ENCODE measurements at places on chromosomes 5 and 9.

GRCh38 chr5:39213447-39214207, 5.7 kb downstream of the FYB1 start:
- no peak for DNase-seq

GRCh38 chr5:133675376-133676154, 63.2 kb upstream of the FSTL4 start:
- no peak for DNase-seq

GRCh38 chr9:116539549-116539948, 147.6 kb upstream of the TRIM32 start:
- no peak for DNase-seq

GRCh38 chr9:20512636-20513035, 109.7 kb downstream of the MLLT3 start:
- no peak for DNase-seq

DNA sequence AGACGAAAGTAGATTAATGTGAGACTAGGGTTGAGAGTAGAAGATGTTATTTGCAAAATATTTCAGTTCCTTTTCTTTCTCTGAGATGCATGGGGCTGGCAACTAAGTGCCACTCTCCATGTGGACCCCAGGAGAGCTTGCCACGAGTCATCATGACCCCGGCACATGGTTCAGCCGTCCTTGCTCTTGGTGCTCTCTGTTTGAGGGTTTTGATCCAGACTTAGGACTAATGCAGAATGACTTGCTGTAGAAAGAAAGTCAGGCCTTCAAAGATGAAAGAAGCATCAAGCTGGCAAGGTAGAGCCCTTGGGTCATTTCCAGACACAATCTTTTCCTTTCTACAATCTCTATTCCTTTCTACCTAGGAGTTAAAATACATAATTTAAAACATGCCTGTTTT, 84.7 kb downstream of the RASGRF2 start:
- no peak for DNase-seq

- no peak for DNase-seq
Observed at GRCh38 chr9:69232135-69232534, 58.1 kb downstream of the TJP2 start.

DNA sequence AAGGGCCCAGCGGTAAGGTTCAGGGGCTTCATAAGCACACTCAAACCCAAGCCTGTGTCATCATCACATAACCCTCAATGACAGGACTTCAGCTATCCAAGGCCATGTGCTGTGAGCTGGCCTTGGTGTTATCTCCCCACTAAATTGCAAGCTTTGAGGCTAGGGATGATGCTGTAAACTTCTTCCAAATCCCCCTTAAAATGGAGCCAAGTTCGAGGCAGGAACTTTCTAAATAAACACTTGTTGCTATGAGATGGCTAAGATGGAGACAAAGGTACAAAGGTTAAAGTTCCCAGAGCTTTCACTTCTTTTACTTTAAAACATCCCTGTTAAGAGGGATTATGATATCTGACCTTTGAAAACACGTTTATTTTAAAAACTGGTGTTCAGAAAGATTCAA, 123.6 kb downstream of the MYO10 start:
- no peak for DNase-seq

GRCh38 chr9:136308702-136309053, 4.8 kb upstream of the CCDC187 start:
- no peak for DNase-seq

DNA sequence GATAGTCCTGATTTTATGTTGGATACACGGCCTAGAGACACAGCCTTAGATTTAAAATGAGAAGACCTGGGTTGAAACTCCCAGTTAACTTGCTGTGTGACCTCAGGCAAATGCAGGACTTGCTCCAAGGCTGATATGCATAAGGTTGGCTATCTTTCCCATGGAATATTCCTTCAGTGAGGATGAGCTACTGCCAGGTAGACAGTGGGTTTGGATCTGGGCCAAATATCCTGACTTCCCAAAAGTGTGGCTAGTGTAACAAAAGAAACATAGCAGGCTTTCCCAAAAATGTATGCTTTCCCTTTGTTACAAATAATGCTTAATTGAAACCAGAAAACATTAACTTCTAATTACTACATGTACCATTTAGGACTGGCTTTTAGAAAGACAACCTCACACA, 697 bp upstream of the XPA start:
- no peak for DNase-seq

- DNase-seq: no peak
Observed at GRCh38 chr9:137302449-137303150, 529 bp upstream of the NRARP start.

- DNase-seq: no peak
Observed at GRCh38 chr5:64939772-64940510, 171.2 kb downstream of the CWC27 start.

DNA sequence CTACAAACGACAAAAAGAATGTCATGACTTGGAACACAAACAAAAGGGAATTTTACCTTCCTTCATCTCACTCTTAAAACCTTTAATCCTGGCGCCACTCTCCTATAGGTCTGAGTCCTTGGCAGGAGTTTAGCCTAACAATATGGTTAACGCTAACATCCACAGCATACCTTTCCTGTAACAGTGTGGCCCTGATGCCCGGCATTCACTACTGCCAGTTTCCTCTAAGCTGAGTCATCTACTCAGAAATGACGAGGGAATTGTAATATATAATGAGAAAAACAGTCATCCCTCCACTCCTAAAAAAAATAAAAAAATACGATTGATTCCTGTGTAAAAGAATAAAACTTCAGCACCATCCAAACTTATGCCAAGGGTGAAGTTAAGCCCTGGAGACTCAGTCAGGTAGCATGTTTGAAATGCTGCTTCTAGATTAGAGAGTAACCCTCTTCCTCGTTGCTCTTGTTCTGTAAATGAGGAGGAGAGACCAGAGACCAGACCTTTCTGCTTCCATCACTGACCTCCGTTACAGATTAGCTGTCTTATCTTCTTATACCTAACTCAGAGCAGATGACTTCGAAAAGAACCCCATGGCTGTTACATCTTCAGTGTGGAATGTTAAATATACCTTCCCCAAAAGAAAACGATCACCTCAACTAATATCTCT, 37.4 kb downstream of the CCDC125 start:
- no peak for DNase-seq

GRCh38 chr9:37566716-37567115, 9.5 kb downstream of the FBXO10 start:
- no peak for DNase-seq

DNA sequence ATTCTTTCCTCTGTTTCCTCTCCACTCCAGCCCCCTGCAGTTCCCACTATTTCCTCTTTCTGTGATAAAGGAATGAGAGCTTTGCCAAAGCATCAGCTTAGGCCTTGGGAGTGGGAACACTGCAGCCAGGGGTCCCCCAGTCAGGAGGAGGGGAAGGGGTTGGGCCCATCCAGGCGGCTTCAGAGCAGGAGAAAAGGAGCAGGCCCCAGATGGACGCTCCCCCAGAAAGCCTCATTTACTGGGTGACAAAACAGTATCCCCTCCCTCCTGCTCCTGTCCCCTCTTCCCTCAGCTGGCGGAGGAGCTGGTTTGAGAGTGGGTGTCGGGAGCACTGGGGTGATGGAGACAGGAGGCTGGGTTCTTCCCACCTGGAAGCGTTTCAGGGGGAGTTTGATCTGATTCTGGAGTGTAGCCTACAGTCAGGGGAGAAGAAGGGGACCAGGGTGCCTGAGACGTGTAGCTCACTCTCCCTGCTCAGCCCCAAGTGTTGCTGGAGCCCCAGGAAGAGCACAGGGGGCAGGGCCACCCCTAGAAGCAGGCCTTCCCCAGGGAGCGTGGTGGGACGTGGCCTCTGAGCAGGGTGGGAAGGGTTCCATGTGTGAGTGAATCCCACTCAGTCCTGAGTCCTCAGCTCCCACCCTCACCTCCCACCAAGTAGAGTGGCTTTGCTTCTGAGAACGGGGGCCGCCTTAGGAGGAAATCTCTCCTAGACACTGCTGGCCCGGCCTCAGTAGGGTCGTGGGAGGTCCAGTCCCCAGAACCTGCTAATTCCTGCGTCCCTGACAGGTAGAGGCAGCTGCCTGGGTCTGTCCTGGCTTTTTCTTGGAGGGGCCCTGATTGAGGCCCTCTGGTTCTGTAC, 173.1 kb downstream of the CACNA1B start:
- DNase-seq: no peak

DNA sequence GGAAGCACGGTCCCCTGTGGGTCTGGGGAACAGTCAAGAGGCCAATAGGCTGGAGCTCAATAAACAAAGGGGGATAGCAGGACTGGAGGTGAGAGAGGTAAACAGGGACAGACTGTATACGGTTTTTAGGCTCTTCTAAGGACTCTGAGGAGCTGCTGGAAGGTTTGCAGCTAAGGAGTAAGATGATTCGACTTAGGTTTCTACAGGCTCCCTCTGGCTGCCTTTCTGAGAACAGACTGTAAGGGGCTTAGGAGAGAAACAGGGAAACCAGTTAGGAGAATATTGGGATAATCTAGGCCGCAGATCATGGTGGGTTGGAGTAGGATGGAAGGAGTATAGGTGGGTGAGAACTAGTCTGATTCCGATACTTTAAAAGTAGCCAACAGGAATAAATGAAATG, 10.4 kb downstream of the CDK5RAP2 start:
- DNase-seq: no peak

DNA sequence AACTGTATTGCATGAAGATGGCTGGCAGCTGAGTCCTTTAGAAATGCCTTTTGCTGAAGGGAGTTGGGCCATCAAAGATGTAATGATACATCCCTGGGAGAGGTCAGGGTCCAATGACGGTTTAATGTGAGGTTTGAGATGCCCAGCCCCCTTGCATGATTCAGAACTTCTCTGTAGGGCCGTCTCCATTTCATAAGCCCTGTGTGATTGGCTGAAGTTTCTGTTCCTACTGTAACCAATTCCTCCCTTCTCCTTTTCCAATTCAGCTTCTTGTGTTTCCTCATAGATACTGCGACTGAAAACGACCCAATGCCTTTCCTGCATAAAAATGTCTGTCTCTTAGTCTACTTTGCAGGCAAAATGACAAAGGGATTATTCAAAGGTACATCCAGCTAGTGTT, 47.9 kb upstream of the ST8SIA4 start:
- no peak for DNase-seq

DNA sequence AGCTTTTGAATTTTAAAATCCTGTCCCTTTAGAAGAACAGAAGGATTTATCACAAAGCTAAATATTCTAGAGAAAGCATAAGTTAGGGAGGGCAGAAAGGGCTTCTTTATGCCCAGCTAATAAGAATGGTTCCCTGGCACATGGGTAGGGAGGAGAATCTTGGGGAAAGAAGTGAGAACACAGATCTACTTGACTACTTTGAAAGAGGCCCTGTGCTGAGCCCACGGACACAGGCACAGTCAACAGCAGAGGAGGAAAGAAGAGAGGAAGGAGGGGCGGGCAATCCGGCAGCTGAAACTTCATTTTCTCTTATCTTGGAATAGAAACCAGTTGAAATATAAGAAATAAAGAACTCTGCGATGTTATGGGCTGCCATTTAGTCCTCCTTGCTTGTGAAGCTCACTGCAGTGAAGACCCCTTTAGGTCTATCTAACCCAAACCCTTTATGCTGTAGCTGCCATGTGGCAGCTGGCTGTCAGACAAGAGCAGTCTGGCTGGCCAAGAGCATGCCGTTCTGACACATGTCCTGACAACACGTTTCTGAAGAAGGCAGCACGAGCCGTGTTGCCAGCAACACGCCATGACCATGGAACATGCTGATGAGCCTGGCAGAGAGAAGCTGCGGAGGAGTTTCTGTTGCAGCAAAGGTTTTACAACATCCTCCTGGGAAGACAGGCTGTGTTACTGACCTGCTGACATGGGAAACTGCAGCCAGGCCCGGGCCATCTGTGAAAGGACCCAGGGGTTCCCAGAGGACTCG, 34.2 kb downstream of the ABLIM3 start:
- no peak for DNase-seq

GRCh38 chr5:140342896-140343295, 3.5 kb downstream of the HBEGF start:
- no peak for DNase-seq

DNA sequence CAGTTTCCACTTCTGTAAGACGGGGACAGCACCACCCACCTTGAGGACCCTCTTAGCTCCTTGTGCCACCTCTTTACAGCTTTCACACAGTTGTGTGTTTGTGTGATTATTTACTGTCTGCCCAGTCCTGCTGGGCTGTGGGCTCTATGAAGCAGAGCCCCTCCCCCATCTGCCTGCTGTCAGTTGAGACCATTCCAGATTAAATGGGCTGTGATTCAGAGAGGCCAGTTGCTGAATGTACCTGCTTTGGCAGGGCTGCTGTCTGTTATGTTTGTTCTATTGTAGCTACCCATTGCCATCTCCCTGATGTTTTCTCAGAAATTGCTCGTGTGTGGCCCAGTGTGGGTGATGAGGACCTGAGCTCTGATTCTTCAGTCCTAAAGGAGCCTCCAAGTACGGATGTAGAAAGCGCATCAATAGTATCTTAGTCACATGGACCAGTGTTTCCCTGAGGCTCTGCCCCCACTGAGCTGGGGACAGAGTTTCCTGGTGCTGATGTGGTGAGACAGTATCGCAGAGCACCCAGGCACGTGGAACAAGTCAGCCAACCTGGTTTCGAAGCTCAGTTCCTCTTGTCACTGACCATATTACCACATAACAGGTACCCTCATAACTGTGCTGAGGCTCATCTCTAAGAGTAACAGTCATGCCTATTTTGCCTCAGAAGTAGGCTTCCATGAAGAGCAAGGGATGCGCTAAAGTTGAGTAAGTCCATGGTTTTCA, 3.7 kb downstream of the ANGPTL2 start:
- no peak for DNase-seq

DNA sequence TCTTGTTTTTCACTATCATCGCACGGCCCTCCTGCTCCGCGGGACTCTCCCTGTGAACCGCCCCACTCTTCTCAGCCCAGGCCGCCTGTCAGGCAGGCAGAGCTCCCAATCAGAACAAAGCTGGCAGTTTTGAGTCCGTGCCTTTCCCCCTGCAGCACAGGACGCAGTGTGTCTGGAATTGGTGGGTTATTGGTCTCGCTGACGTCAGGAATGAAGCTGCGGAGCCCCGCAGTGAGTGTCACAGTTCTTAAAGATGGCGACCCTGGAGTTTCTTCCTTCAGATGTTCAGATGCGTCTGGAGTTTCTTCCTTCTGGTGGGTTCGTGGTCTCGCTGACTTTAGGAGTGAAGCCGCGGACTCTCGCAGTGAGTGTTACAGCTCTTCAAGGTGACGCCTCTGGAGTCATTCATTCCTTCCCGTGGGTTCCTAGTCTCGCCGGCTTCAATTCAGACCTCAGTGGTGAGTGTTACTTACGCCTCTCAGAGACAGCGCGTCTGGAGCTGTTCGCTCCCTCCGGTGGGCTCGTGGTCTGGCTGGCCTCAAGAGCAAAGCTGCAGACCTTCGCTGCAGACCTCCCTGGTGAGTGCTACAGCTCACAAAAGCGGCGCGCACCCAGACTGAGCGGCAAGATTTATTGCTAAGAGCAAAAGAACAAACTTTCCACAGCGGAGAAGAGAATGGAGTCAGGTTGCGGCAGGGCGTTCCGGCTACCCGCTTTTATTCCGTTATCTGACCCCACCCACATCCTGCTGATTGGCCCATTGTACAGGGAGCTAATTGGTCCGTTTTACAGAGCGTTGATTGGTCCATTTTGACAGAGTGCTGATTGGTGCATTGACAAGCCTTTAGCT, 7.4 kb downstream of the ZDHHC11B start:
- no peak for DNase-seq

- DNase-seq: no peak
Observed at GRCh38 chr9:130453487-130453886, 8.7 kb downstream of the ASS1 start.

GRCh38 chr9:94623253-94623652, 16.1 kb downstream of the FBP1 start:
- DNase-seq: no peak
